ENCODE measurements at places on chromosomes 7 and 10.

DNA sequence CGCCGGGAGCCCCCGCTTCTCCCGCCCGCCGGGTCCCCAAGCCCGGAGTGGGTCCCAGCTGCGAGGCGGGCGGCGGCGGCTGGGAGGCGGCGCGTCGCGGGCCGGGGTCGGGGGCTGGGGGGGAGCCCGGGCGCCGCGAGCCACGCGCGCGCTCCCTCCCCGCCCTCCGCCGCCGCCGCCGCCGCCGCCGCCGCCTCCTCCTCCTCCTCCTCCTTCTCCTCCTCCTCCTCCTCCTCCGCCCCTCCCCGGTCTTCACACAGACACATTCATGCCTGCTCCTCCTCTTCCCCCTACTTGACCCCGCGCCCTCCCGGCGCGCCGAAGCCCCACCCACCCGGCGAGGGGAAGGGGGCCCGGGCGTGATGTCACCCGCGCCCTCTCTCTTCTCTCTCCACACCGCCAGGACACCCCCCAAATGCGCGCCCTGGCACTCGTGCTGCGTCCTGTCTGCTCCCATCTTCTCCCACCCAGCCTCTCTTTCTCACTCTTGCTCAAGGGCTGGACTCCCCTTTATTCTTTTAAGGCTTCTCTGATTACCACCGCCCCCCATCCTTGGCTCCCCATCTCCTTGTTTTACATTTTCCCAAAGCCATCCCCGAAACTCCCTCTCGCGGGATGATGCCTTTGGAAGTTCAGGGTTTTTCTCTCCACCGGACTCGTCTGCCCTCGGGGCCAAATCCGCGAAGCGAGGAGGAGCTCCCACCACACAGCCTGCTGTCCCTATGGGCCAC is 967 bp upstream of the GLI3 start:
- peak; percentile 59 for DNase-seq

DNA sequence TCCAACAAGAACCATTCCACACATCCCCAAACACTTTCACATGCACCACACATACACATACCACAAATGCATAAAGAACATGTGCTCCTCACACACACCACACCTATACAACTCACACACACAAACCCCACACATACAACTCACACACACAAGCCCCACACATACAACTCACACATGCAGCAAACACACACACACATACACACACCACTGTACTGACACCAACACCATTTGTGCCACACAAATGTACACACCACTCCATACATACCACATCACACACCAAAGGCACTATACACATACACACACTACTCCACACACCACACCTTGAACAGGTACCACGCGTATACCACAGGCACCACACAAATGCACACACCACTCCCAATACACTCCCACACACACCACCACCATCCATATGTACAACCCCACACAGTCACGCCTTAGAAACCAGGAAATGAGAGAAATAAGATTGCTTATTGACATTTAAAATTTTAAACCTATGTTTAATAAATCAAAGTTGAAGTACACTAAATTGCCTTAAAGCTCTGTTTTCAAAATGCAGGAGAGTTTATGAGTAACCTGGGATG is 107.4 kb downstream of the ARL4A start:
- DNase-seq = no peak

DNA sequence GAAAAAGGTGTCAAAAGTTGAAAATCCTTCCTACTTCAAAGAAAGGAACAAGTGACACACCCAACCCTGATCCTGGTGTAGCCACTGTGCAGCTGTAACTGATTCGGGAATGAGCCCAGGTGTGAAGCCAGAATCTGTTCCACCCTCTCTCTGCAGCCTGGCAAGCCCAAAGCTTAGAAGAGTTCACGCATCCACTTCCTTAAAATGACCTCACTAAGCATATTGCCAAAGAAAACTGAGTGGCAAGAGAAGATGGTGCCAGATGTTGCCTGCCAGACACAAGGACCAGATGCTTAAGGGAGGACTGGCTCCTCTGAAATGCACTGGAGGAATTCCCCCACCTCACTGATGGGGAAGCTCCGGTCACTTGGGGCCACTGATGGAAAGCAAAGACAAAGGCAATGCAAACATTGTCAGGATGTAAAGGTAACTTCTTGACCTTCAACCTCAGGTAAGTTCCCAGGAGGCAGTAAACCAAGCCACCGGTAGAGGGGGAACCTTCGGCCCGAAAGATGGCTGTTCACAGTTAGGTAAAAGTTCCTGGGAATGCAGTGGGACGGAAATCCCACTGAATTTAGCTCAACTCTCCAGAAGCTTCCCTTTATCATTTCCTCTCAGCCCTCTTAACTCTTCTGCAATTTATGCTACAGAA is 554.9 kb downstream of the KCNMA1 start:
- DNase-seq = no peak

GRCh38 chr7:124784879-124785818 is 19.6 kb upstream of the GPR37 start:
- peak; percentile 83 for DNase-seq

DNA sequence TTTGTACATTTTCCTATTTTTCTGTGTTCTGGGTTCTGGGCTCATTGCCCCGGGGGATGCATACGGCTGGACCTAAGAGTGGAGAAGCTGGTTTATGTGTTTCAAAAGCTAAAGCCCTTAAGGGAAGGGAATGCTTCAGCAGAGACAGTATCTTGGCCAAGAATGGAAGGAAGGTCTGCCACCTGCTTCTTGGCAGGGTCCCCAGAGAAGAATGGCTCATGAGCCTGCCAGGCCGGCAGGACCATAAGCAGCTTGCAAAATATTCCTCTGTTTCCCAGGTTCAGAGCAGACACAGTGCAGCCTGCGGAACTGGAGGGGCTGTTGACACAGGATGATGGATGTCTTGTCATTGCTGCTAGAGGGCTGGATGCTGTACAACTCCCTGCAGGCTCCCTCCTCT is 7.8 kb upstream of the ABHD11 start:
- no peak for DNase-seq

GRCh38 chr7:127995881-127996215 is 35.4 kb downstream of the LRRC4 start:
- peak; percentile 26 for DNase-seq
